ENCODE measurements at places on chromosomes 5 and 9.
A peak's percentile ranks its signal among the peaks of the same experiment; 100 is the strongest.

- no peak for DNase-seq
These were observed 3.6 kb upstream of the DOCK8 start for GRCh38 chr9:211036-211435.

- peak; percentile 43 for DNase-seq
These were observed 75.5 kb upstream of the PRRC1 start for GRCh38 chr5:127441799-127442484.

DNA sequence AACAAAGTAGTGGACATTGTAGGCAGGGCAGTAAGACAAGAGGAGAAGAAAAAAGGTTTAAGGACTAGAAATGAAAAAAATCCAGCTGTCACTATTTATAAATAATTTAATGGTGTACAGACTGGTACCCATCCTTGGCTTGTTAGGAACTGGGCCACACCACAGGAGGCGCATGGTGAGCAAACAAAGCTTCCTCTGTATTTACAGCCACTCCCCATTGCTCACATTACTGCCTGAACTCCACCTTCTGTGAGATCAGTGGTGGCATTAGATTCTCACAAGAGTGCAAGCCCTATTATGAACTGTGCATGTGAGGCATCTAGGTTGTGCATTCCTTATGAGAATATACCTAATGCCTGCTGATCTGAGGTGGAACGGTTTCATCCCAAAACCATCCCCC lies 62.6 kb upstream of the DMAC1 start:
- DNase-seq, result no peak

GRCh38 chr5:38059876-38060275 lies 198.5 kb upstream of the EGFLAM start:
- no peak for DNase-seq

GRCh38 chr5:172971482-172971881 lies 12.1 kb upstream of the ATP6V0E1 start:
- DNase-seq, result no peak

DNA sequence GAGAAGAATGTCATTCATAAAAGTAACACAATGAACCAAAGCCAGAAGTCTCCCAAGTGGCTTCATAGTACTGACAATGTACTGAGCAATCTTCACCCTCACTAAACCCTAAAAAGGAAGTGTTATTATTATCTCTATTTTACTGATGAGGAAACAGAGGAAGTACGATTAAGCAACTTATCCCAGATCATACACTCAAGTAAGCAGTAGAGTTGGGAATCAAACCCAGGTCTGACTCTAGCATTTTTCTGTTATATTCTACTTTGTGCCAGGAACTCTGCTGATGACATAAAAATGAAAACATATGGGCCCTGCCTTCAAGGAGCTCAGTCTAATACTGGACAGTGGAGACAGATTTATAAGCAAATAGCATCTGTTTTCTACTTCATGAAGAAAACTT lies 109.2 kb downstream of the RAPGEF6 start:
- DNase-seq, result peak; percentile 14

GRCh38 chr5:132859889-132860437 lies 6.3 kb downstream of the GDF9 start:
- DNase-seq, result no peak

- DNase-seq, result peak; percentile 90
These were observed 32.9 kb upstream of the MAN2A1 start for GRCh38 chr5:109656829-109657228.

GRCh38 chr9:105416840-105417239 lies 31.0 kb upstream of the FSD1L start:
- no peak for DNase-seq

GRCh38 chr9:123395689-123396511 lies 39.9 kb downstream of the CRB2 start:
- DNase-seq, result no peak

DNA sequence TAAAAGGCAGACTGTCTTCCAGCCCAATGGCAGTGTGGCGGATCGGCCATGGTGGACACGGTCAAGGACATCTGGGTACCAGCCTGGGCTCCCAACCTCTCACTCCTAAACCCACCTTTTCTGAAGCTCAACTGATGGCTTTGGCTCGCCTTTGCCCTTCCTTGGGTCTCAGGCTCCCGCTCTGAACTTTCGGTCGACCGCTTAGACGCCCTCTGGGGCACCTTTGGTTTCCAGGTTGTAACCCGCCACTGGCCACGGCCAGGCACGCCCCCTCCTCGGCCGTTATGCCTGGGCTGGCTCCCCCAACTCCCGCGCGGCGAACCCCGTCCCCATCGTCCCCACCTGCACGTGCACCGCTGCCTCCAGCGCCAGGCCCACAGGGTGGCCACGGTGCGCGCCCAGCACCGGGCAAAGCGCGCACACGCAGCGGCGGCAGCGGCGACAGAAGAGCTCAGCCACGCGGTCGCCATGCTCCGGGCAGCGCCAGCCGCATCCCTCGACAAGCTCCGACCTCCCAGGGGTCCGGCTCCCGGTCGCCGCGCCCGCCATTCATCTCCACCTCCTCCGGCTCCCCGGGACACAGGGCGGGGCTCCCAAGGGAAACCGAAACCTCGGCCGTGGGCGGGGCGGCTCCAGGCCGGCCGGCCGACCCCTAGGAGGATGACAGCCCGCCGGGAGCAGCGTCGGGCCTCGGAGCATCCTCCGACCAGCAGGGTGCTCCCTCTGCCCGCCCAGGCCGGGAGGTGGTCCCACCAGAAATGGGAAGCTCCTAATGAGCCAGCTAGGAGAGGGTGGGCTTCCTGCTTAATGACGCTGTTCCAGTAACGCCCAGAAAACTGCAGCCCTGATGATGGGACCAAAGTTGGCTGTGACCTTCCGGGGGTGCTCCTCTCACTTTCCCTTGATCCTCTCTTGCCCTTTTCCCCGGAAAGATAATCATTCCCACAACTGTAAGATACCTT lies at the start of gene TRIM14:
TRIM14 (minus strand) TSS at position 583 of the 962 bp plus-strand sequence; CDS start at position 549, 34 bp downstream.
- DNase-seq, result peak; percentile 70

DNA sequence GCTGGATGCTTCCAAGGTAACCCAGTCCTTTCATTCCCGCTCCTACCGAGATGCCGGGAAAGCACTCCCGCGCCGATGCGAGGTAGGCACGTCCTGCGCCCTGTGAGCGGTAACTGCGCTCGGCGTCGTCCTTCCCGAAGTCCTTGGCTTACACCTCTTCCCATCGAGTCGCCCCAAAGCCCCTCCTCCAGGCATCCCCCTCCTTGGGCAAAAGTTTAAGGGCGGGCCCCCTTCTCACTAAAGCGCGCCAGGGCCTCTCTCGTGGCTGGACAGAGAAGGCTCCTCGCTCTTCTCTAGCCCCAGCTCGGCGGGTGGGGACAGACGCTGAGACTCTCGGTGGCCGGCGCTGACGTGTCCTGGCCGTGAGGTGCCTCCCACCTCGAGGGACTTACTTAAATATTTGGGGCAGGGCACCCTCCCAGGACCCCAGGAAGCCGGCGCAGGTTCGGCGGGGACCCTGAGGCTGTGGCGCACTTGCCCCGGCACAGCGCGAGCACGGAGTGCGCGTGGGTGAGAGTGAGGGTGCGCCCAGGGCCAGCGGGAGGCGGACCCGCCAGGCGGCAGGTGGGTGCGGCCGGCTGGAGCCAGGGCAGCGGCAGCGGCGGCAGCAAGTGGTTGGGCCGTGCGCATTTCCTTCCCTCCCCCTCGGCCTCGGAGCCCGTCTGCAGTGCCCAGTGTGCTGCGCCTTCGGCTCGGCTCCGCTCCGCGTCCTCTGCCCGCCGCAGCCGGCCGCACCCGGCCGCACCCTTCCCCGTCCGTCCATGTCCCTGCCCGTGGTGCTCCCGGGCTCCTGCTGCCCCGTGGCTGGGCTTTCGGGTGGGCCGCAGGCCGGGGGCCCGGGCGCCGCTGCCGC lies at the start of gene ENTREP1:
ENTREP1 (plus strand) TSS at position 667 of the 853 bp plus-strand sequence; CDS start at position 762, 95 bp downstream.
- DNase-seq, result peak; percentile 57

DNA sequence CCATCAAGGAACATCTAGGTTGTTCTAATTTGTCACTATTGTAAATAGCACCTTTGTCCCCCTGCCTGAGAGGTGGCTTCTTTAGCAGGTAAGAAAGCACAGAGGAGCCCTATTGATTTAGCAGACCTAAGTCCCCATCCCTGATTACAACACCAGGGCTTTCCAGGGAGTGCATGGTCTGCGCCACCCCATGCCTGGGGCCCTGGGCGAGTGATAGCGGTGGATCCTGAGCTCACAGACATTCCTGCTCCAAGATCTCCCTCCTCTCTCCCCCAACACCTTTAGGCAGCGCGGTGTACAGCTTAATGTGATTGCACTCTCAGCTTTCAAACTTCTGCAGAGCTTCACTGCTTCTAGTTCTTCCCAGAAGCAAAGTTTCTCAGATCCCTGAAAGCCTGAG lies 67.4 kb upstream of the WWC1 start:
- DNase-seq, result no peak

DNA sequence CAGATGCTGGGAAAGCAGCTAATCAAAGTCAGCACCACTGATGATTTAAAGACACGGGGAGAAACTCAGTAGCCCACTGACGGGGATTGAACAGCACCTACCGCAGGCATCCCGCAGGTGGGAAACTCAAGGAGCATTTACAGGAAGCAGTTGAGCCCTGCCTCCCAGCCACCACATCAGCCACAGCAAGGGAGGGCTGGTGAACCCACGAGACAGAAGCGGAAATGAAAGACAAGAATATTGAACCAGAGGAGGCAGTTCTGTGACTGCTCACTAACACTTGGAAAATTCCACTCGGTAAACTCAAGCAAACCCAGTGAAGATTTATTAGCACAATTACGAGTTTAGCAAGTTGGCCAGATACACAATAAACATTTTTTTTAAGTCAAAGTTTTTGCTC lies 10.6 kb upstream of the FAM163B start:
- DNase-seq, result no peak

DNA sequence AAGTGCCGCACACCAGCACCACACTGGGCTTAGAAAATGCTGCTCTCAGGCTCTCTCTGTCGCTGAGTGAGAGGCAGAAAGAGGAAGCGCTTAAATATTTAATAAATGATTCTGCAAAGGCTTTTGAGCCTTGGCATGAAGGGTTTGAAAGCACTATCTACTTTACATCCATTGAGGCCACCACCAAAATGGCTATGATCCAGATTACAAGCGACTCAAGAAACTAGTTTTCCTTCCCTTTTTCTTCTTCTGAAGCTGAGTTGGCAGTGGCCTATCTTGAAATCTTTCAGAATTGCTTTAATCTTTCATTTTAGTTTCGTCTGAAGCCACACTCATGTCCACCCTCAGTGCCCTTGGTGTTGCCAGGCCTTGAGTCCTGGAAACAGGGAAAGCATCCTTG lies 59.5 kb downstream of the EBF1 start:
- no peak for DNase-seq

GRCh38 chr5:131081374-131081773 lies 83.7 kb downstream of the HINT1 start:
- peak; percentile 59 for DNase-seq

DNA sequence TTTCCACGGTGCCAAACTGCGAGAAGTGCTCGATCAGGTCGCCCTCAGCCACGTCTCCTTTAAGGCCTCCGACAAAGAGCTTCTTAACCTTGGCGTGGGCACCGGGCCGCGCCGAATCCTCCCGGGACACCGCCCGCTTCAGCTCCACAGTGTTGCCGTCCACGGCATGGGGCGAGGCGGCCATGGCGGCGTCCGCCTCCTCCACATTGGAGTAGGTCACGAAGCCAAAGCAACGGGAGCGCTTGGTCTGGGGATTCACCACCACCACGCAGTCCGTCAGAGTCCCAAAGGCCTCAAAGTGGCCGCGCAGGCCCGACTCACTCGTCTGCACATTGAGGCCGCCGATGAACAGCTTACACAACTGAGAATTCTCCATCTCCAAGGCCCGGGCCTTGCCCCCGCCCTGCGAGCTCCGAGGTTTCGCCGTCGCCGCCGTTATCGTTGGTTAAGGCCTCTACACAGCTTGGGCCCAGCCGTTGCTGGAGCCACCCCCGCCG lies 424 bp downstream of the HNRNPA0 start:
- DNase-seq, result no peak

DNA sequence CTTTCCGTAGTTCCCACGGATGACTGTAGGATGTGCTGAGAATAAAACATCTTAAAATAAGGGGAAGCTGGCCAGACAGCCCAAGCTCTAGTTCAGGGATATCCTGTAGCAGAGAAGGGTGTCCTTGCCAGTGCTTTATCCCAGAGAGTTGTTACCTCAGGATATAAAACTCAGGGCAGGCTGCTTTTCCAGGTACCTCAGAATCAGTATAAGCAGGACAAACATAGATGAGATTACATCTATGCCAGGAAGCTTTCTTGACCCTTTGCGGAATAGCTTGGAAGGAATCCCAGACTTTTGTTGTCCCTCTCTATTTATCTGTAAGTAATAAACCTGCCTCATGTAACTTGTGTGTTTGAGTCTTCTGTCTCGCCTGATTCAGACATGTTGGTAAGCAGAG lies 565.7 kb downstream of the PRDM9 start:
- no peak for DNase-seq

- DNase-seq, result no peak
These were observed 57.6 kb upstream of the SH3GL2 start for GRCh38 chr9:17521100-17521855.

- DNase-seq, result no peak
These were observed 100.5 kb upstream of the SNX2 start for GRCh38 chr5:122674385-122674784.

- DNase-seq, result no peak
These were observed 830.9 kb downstream of the MAT2B start for GRCh38 chr5:164336276-164336675.

- DNase-seq, result no peak
These were observed 122.8 kb upstream of the TNPO1 start for GRCh38 chr5:72693546-72694205.

DNA sequence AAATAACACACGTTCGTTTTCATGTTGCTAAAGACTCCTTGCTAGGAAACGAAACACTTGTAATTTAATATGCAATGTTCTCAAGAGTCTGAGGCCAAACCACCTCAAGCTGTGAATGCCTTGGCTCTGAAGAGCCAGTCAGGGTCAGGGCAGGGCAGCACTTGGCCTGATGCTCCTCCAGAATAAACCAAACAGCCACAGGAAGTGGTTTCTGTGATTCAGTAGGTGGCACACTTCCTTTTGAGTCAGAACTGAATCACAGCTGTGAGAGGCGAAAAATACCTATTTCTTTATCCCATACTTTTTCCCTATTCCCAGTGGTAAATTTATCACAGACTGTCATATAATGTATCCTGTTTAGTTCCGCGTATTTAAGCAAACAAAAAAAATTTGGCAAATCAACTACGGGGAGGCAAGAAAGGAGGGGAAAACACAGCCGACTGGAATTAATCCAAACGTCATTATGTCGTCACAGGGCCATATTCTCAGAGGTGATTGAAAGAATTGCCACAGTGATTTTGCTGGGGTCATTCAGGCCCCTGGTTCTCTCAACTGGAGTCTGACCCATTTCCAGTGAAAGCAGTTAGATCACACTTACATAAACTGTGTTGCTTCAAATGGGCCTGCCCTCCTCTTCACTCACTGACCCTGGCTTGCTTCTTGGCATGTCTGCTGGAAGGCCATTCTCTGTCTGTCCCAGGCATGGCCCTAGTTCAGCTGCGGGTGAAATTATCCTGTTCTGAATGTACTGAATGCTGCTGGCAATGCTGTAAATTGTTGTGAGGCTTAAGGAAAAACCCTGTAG lies 71.2 kb downstream of the ARRDC3 start:
- peak; percentile 98 for DNase-seq

Data from MCF 10A (cell line).